G401 (cell line): ENCODE measurements at places on chromosomes 5 and 9. TPM values are rescaled to one million over a fixed set of nuclear protein-coding genes. Genes with fewer than 3 reads are reported as not detected.

ACSL6 gene
- 7.3 TPM in 1 of 2 replicates, not detected in the other for total RNA-seq

CLIC3 gene
- 2.1 and 6.2 TPM in 2 replicates for total RNA-seq

GRCh38 chr5:56094579-56095361 is 100.0 kb upstream of the IL6ST start:
- no peak for DNase-seq

GRCh38 chr9:100466829-100467221 is 6.1 kb upstream of the TMEFF1 start:
- no peak for DNase-seq

GRCh38 chr9:109906766-109907382 is 126.9 kb downstream of the PALM2AKAP2 start:
- DNase-seq = no peak

TMC1 gene
- total RNA-seq = not detected in 2 replicates

SH2D3C gene
- total RNA-seq = 4.6 and 6.5 TPM in 2 replicates

DNA sequence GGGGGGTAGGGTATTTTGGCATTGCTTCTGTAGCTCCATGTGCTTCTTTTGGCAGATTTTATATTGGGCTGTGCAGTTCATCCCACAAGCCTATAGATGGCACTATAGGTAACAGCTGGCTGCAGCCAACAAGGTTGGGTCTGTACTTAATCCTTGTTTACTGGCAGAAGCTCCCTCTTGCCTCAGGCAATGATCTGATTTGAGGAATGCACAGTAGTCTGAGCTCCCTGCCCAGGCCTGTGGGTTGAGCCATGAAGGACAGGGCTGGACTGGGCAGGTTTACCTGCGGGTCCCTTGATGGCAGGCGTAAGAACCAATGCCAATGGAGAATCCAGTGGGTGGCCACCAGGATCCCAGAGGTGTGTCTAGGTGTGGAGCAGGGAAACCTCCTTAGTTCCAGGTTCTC is 11.7 kb upstream of the OR1J2 start:
- peak; percentile 7 for DNase-seq

ZBTB26 gene
- total RNA-seq = 2.1 TPM in 2 replicates

ZNG1A gene
- 46.2 and 48.3 TPM in 2 replicates for total RNA-seq

KYAT1 gene
- 10.5 and 14.8 TPM in 2 replicates for total RNA-seq

GRCh38 chr9:89664896-89665329 is 60.1 kb downstream of the GADD45G start:
- no peak for DNase-seq
